ENCODE measurements at places on chromosomes 1 and 21. TPM values are rescaled to one million over a fixed set of nuclear protein-coding genes. Genes with fewer than 3 reads are reported as not detected.

GRCh38 chr21:34939673-34940331 is 109.3 kb downstream of the RUNX1 start:
- H3K27me3 ChIP-seq, result no peaks in the 10 kb centered on the region
- no peaks in the 10 kb centered on the region for H3K36me3 ChIP-seq
- H3K4me3 ChIP-seq, result no peak overlapping the region
- DNase-seq, result no peak

DNA sequence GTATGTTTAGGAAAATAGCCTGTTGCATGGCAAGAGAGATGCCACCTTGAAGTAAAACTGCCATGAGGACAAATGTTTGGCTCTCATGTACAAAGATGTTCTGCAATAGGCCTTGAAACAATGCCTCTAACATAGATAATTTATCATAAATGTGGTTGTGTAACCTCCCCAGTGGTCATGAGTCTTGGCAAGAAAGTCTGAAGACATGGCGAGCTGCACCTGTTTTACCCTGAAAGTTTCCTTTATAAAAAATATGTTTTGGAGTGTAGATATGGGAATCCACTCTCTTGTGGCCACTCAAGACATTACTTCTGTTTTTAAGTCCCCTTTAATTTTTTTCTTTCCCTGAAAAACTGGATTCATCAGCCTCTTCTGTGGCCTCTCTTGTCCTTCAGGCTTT is 2217.1 kb downstream of the NCAM2 start:
- no peak overlapping the region for H3K27ac ChIP-seq
- H3K4me3 ChIP-seq, result no peak overlapping the region
- no peaks in the 10 kb centered on the region for H3K36me3 ChIP-seq

PARK7 gene
- total RNA-seq, result 119 TPM

DNA sequence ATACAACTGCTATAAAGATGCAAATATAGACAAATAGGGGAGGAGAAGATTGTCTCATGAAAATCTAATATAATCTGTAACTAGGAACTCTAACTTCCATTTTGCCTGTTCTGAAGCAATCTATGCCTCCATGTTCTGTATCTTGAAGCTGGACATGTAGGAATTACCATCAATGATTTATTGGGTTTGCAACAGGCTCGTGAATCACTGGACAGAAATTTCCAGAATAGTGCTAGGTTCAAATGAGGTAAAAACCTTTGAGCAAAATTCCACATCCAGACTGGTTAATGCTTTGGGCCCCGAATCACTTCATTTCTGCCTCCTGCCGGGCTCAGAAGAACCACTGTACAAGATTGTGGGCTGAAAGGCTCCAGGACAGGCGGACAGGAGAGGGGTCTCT is 110.7 kb upstream of the CTTNBP2NL start:
- no peak for DNase-seq
- no peak overlapping the region for H3K4me3 ChIP-seq
- no peaks in the 10 kb centered on the region for H3K27me3 ChIP-seq
- no peaks in the 10 kb centered on the region for H3K4me1 ChIP-seq

- no peak overlapping the region for H3K27ac ChIP-seq
- H3K4me3 ChIP-seq, result no peak overlapping the region
- peaks cover 8% of the 10 kb centered on the region for H3K4me1 ChIP-seq
- no peaks in the 10 kb centered on the region for H3K27me3 ChIP-seq
- DNase-seq, result no peak
- H3K36me3 ChIP-seq, result no peaks in the 10 kb centered on the region
Measured at GRCh38 chr1:67433837-67434236, 3.6 kb upstream of the SERBP1 start.
